ENCODE measurements at places on chromosomes 12 and 14.
A peak's percentile ranks its signal among the peaks of the same experiment; 100 is the strongest.

GRCh38 chr12:25089738-25090137 is 105.2 kb downstream of the DNAI7 start:
- DNase-seq = no peak

DNA sequence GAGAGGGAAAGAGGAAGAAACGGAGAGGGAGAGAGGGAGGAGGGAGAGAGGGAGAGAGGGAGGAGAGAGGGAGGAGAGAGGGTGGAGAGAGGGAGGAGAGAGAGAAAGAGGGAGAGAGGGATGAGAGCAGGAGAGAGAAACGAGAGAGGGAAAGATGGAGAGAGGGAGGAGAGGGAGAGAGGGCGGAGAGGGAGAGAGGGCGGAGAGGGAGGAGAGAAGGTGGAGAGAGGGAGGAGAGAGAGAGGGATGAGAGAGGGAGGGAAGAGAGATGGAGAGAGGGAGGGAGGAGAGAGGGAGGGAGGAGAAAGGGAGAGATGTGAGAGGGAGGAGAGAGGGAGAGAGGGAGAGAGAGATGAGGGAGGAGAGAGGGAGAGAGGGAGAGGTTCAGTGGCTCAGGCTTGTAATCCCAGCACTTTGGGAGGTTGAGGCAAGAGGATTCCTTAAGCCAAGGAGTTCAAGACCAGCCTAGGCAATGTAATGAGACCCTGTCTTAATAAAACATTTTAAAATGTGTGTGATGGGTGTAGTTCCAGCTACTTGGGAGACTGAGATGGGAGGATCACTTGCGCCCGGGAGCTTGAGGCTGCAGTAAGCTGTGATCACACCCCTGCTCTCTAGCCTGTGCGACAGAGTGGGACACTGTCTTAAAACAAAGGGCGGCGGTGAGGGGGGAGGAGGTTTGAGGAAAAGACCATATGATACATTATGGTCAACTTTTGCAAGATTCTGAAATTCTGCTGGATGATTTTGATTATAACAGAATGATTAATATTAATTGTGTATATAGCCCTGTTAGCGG is 21.3 kb upstream of the SNRPF start:
- no peak for DNase-seq

- no peak for DNase-seq
These were observed 294.4 kb downstream of the TMTC2 start for GRCh38 chr12:82981150-82981549.

- DNase-seq = no peak
These were observed 267.8 kb downstream of the KTN1 start for GRCh38 chr14:55847766-55848165.

- DNase-seq = no peak
These were observed 12.4 kb downstream of the BEST3 start for GRCh38 chr12:69686731-69687130.

GRCh38 chr12:570435-570920 is 92.8 kb downstream of the NINJ2 start:
- peak; percentile 81 for DNase-seq

DNA sequence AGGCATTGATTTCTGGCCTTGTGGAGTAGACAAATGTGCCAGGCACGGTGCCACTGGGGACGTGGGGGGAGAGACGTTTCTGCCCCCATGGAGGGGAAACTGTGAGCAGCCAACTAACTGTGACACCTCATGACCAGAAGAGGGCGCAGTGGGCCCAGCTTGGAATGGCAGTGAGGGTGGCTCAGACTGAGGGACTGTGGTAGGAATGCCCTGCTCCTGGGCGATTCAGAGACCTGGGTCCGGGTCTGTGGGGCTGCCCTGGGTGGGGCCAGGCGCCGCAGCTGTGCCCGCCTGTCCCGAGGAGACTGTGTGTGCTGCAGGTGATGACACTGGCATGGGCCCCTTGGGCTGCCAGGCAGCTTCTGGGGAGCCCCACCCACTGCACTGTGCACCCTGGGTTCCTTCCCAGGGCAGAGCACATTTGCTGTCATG is 60.6 kb downstream of the SLC25A47 start:
- DNase-seq = peak; percentile 87

DNA sequence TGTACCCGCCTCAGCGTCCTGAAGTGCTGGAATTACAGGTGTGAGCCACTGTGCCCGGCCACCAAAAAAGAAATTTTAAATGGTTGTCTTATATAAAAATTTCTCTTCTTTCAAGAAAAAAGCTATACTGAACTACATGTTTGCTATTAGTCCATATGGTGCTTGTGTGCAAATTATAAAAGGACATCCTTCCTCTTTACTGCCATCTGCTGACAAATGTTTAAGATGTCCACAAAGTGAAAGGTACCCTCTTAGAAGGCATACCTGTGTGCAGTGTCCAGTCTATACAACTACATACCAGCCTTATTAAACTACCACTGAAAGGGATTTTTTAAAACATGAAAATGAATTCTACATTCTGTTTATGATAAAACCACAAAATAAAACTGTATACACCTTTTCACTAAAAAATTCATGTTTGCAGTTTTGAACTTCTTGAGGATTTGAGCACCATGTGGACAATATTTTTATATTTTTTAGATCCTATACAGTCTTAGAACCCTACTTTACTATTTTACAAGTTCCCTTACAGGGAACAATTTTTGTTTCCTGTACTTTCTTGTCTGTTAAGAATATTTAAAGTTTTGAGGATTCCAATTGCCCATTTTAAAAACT is 32.8 kb upstream of the TOMM20L start:
- DNase-seq = peak; percentile 31

GRCh38 chr14:105391541-105391940 is 6.8 kb upstream of the TEX22 start:
- no peak for DNase-seq

GRCh38 chr12:21644516-21644915 is 13.1 kb downstream of the LDHB start:
- DNase-seq = no peak

DNA sequence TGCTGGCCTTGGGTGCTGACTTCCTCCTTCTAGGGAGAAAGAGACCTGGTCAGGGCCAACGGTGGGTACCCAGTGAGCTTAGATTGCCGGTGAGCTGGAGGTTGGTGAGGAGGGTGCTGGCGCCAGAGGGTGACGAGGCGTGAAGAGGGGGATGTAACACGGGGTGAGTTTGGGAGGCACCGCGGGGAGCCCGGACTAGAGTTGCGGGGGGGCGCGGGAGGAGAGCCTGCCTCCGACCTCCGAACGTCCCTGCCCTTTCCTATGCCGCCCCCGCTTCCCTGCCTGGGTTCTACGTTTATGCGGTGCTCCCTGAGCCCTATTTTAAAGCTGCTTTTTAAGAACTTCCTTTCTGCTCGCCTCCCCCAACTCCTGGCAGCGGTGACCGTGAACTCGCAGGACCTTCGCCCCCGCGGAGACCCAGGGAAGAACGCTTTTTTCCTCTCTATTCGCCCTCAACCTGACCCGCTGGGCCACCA is 18.6 kb downstream of the OR6S1 start:
- DNase-seq = no peak

DNA sequence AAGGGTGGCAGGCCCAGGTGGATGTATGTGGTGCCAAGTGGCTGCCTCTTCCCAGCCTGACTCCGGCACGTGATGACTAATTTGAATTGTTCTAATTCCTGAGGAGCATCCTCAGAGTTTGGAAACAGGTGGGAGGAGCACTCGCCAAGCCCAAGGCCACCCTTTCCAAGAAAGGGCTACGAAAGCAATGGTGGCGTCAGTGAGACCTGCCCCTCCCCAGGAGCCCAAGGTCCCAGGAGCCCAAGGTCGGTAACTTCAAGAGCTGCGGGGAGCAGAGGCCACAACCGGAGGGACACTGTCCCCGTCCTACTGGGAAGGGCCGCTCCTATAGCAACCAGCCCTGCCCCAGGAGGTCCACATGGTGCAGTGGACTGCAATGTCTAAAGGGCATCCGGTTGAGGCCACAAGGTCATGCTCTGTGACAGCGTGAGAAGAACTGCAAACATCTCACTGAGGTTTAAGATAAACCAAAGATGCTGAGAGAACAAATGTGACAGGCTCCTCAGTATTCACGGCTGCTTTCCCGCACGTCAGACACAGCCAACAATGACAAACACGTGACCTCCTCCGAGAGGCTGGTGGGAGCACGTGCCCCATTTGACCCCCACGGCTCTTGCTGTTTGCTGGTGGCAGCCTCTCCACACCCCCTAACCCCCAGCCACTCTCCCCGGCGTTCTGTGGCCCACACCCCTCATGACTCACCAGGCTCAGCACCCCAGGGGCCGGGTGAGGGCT is 79.6 kb downstream of the ITPK1 start:
- DNase-seq = no peak

GRCh38 chr12:108110844-108111243 is 18.2 kb upstream of the WSCD2 start:
- DNase-seq = no peak

DNA sequence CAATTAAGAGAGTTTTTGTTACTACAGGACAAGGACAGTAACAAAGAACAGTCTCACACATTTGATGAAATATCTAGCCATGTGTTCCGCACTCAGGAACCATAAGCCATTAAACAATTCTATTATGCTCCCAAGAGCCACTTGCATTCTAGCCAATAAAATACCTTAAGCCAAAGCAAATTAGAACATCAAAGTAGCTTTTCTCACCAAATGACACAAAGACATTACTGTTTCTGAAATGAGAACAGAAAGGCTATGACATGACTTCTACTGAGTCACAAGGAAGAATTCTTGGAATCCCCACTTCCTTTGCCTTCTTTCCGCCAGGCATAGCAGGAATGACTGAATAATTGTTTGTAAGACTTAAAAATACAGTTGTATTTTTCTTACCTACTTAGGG is 445.8 kb downstream of the ATP23 start:
- no peak for DNase-seq

DNA sequence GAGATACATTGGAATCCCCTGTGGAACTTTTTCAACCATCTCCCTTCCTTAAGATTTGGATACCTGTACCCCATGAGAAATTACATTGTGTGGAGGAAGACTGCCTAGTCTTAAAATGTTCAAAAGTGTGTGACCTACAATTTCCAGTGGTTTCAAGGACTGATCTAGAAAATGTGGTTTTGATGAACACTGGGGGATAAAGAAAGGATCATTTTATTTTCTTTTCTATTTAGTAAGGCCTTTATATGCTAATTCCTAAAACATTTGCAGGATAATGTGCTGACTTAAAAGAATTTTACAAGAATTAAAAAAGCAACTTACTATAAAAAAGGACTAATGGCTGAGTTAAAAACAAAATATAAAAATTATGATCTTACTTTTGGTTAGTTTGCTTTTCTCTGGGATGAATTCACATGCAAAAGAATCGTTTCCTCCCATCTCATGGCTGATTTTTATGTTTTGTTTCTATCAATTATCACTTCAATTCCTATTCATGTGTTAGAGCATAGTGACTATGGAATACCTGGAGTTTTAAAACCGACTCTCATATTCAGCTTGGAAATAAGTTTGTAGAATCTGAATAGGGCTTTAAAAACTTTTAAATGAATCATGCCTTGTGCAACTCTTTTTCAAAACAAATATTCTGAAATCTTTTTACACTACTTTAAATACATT is 39.9 kb upstream of the PYGL start:
- no peak for DNase-seq

GRCh38 chr12:3313675-3314663 is 177.0 kb upstream of the PRMT8 start:
- peak; percentile 64 for DNase-seq

DNA sequence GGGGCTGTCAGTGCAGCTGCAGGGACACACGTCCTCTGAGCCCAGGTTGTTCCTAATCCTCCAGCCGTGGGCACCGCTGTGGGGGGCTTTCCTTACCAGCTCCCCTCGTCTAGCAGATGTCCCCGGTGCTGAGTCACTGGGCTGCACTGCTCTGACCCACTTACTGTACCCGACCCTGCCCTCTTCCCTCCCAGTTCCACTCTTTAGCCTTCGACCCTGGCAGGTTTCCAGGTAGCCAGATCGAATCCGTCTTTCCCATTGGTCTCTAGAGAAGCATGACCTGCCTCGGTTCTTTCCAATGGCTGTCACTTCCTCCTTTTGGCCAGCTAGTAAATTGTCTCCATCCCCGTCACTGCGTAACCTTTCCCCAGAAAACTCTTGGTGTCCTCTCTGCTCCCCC is 48.4 kb downstream of the ELK3 start:
- no peak for DNase-seq

- DNase-seq = no peak
These were observed 161.7 kb downstream of the CAND1 start for GRCh38 chr12:67430708-67431335.

GRCh38 chr12:87266305-87266704 is 762.9 kb downstream of the C12orf50 start:
- no peak for DNase-seq

- DNase-seq = peak; percentile 93
These were observed 91.1 kb downstream of the IRF2BPL start for GRCh38 chr14:76937181-76938091.

GRCh38 chr12:50069539-50069938 is 12.1 kb downstream of the ASIC1 start:
- DNase-seq = no peak

DNA sequence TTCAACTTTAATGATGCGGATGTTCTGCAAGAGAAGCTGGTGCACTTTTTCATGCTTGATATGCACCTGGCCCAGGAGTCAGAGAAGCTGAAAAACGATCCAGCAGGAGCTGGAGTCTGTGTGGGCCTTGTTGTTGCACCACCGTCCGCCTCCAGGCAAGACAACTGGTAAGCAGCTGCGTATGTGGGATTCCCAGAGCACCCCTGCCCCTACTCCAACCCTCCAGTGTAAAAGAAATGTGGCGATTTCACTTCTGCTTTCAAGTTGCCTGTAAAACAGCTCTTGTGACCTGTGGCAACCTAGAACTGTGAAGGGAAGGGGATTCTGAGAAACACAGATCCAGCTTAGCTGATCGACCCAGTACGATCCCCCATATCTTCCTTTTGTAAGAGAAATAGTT is 154.1 kb upstream of the PELI2 start:
- DNase-seq = no peak

DNA sequence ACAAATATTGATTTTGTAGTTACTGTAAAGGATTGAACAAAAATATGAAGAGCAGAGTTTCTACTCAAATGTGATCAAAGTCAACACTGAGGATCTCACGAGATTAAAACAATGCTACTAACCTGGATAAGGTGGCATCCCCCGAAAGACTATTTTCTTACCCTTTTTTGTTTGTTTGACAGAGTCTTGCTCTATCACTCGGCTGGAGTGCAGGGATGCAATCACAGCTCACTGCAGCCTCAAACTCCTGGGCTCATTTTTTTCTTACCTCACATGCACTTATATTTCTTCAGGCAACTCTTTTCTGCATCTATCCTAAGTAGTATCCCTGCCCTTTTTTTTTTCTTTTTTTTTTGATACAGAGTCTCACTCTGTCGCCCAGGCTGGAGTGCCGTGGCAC is 109.2 kb downstream of the VEZT start:
- DNase-seq = no peak
